ENCODE measurements at places on chromosomes 6 and 20.

DNA sequence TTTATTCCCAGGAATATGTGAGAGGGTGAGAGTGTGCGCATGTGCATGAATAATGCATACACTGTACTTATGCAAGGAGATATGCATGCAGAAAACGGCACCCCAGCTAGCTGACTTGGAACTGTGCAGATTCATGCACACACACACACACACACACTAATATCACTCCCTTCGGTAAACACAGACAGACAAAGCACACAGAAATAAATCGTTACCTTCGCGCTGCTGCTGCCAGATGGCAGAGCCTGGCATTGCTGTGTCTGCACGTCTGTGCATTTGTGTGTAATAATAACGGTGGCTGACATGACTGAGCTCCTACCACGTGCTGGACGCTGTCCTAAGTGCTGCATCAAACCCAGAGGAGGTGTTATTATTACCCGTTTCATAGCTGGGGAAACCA is 36.8 kb downstream of the PREX1 start:
- no peak overlapping the region for H3K27ac ChIP-seq
- H3K27me3 ChIP-seq, result no peaks in the 10 kb centered on the region
- no peak overlapping the region for H3K4me3 ChIP-seq
- DNase-seq, result peak; percentile 21
- peaks cover 5% of the 10 kb centered on the region for H3K4me1 ChIP-seq

GRCh38 chr6:25239059-25239458 is 40.1 kb upstream of the CARMIL1 start:
- no peak overlapping the region for H3K4me3 ChIP-seq
- DNase-seq, result no peak
- H3K27ac ChIP-seq, result no peak overlapping the region
- H3K4me1 ChIP-seq, result no peaks in the 10 kb centered on the region
- no peaks in the 10 kb centered on the region for H3K36me3 ChIP-seq
- H3K27me3 ChIP-seq, result peaks cover 6% of the 10 kb centered on the region

GRCh38 chr6:128111096-128111495 is 210.2 kb upstream of the THEMIS start:
- no peaks in the 10 kb centered on the region for H3K27me3 ChIP-seq
- H3K4me1 ChIP-seq, result peaks cover 28% of the 10 kb centered on the region
- H3K4me3 ChIP-seq, result no peak overlapping the region

DNA sequence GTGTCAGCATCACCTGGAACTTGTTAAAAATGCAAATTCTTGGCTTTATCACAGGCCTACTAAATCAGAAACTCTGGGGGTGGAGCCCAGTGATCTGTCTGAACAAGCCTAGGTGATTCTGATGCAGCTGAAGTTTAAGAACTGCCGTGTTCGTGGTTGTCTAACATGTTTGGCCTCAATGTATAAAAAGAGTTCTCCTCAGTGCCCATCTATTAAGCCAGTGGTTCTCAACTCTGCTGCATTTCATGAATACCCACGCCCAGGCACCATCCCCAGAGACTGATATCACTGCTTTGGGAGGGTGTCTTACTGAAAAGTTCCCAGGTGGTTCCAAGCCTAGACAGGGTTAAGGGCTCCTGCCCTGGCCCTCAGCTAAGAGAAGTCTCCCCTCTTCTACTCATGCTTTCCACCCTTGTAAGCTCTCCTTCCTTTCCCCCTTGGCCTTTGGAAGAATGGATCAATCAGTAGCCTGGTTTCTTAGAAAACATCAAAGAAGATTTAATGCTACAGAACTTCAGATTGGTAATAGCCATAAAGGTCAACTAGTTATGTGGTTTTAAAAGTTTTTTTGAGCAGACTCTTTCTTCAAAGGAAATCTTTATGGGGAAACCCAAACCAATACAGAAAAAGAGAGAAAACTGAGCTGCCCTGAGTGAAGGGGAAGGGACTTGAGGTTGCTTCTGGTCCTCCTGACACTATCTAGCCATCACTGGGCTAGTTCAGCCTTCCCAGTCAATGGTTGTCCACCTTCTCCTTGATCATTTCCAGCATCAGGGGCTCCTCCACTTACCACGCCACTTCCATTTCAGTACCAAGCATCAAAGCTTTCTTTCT is 38.9 kb upstream of the TNFAIP3 start:
- no peaks in the 10 kb centered on the region for H3K36me3 ChIP-seq
- no peaks in the 10 kb centered on the region for H3K27me3 ChIP-seq
- no peak overlapping the region for H3K4me3 ChIP-seq
- no peak for DNase-seq

- no peak overlapping the region for H3K4me3 ChIP-seq
- H3K4me1 ChIP-seq, result peaks cover 5% of the 10 kb centered on the region
- peak; percentile 47 for DNase-seq
- H3K27me3 ChIP-seq, result no peaks in the 10 kb centered on the region
- no peak overlapping the region for H3K27ac ChIP-seq
Measured at GRCh38 chr6:108983151-108983550, 111.5 kb downstream of the SESN1 start.

GRCh38 chr20:6157345-6157744 is 34.5 kb upstream of the FERMT1 start:
- H3K27me3 ChIP-seq, result no peaks in the 10 kb centered on the region
- no peak overlapping the region for H3K27ac ChIP-seq
- no peak for DNase-seq
- no peak overlapping the region for H3K4me3 ChIP-seq
- no peaks in the 10 kb centered on the region for H3K36me3 ChIP-seq
- peaks cover 8% of the 10 kb centered on the region for H3K4me1 ChIP-seq

- H3K27ac ChIP-seq, result no peak overlapping the region
- no peaks in the 10 kb centered on the region for H3K36me3 ChIP-seq
- H3K4me1 ChIP-seq, result no peaks in the 10 kb centered on the region
- no peak for DNase-seq
- H3K27me3 ChIP-seq, result no peaks in the 10 kb centered on the region
- H3K4me3 ChIP-seq, result no peak overlapping the region
Measured at GRCh38 chr20:59657459-59658046, 53.2 kb downstream of the PHACTR3 start.

GRCh38 chr6:33017694-33018353 is 8.4 kb upstream of the HLA-DOA start:
- no peak overlapping the region for H3K27ac ChIP-seq
- no peaks in the 10 kb centered on the region for H3K27me3 ChIP-seq
- no peaks in the 10 kb centered on the region for H3K4me1 ChIP-seq
- no peaks in the 10 kb centered on the region for H3K36me3 ChIP-seq
- H3K4me3 ChIP-seq, result no peak overlapping the region

DNA sequence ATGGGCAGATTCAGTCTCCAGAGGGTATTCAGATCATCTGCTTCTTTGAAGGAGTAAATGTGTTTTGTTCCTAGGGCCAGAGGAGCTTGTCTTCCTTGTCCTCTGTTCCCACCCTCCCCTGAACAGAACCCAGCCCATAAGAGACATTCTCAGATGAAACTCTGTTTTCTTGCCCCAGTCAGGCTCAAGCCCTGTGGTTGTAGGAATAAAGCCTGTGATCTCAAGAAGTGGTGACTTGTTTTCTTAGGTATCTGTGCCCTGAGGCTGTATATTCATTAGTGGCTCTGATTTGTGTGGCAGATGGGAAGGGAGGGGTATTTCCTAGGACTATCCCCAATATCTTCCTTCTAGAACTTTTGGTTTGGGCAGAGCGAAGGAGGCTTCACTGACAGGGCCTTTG is 27.9 kb downstream of the GSS start:
- H3K27me3 ChIP-seq, result no peaks in the 10 kb centered on the region
- no peak overlapping the region for H3K4me3 ChIP-seq
- no peak overlapping the region for H3K27ac ChIP-seq

DNA sequence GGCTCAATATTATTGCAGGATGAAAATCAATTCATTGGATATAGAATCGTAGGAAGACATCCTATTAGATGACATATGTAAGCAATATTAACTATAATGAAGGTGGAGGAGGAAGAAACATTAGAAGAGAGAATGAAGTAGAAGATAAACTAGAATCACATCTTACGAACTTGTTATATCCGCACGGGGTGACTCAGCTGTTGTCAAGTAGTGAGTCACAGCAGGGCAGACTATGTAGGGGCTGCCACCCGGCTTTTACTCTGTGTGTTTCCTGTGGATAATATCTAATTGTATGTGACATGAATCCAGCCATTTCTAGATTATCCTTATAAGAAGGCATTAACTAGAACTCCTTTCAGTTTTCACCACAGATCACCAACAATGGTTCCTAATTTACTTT is 520.2 kb downstream of the DOK5 start:
- H3K36me3 ChIP-seq, result no peaks in the 10 kb centered on the region
- H3K4me3 ChIP-seq, result no peak overlapping the region
- no peak overlapping the region for H3K27ac ChIP-seq
- no peaks in the 10 kb centered on the region for H3K27me3 ChIP-seq
- H3K4me1 ChIP-seq, result no peaks in the 10 kb centered on the region
- DNase-seq, result no peak

GRCh38 chr6:133392641-133393040 is 151.5 kb downstream of the EYA4 start:
- H3K4me1 ChIP-seq, result no peaks in the 10 kb centered on the region
- no peaks in the 10 kb centered on the region for H3K36me3 ChIP-seq
- H3K4me3 ChIP-seq, result no peak overlapping the region
- H3K27ac ChIP-seq, result no peak overlapping the region
- no peak for DNase-seq
- no peaks in the 10 kb centered on the region for H3K27me3 ChIP-seq

GRCh38 chr6:36357872-36358225 is 21.2 kb upstream of the BNIP5 start:
- H3K27ac ChIP-seq, result no peak overlapping the region
- H3K4me1 ChIP-seq, result peaks cover 8% of the 10 kb centered on the region
- H3K4me3 ChIP-seq, result no peak overlapping the region
- H3K36me3 ChIP-seq, result no peaks in the 10 kb centered on the region
- H3K27me3 ChIP-seq, result no peaks in the 10 kb centered on the region

GRCh38 chr6:40582892-40583291 is 4.3 kb downstream of the LRFN2 start:
- H3K4me1 ChIP-seq, result no peaks in the 10 kb centered on the region
- H3K36me3 ChIP-seq, result no peaks in the 10 kb centered on the region
- DNase-seq, result no peak
- no peak overlapping the region for H3K27ac ChIP-seq
- no peak overlapping the region for H3K4me3 ChIP-seq

- no peaks in the 10 kb centered on the region for H3K4me1 ChIP-seq
- no peak for DNase-seq
- H3K27ac ChIP-seq, result no peak overlapping the region
- H3K27me3 ChIP-seq, result no peaks in the 10 kb centered on the region
Measured at GRCh38 chr6:131443014-131443413, 130.0 kb upstream of the ARG1 start.

DNA sequence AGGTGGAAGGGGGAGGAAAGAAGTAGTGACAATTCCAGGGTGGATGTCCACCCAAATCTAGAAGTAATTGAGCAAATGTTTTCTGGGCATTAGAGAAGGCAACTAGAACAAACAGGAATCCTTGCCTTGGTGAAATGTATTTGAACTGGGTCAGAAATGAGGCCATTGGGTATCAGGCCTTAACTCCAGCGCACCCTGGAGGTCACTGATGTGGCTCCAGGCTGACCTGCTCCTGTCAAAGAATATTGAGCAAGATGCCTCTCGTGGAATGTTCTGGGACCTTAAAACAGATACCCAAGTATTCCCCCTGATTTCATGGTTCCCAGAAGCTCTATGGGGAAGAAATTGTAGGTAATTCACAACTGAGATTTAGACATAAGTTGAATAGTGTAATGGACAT is 6.9 kb downstream of the HLA-DPB1 start:
- no peak overlapping the region for H3K4me3 ChIP-seq
- no peak overlapping the region for H3K27ac ChIP-seq
- H3K36me3 ChIP-seq, result no peaks in the 10 kb centered on the region
- peak; percentile 71 for DNase-seq
- H3K27me3 ChIP-seq, result no peaks in the 10 kb centered on the region

DNA sequence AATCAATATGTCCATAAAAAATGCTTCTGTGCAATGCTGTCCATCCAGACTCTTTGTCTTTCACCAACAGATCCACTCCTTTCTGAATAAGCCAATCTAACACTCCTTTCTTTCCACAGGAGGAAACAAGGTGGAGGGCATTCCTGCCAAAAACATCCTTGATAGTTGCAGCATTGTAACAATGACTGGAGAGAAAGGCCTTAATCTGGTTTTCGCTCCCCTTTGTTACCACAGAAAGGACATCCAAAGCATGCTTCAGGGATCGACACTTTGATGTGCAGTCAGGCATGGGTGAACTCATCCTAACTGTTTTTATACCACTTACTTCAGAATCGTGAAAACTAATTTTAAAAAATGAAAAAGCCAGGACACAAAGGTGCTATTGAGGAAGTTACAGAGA is 7.4 kb downstream of the IBTK start:
- H3K27me3 ChIP-seq, result no peaks in the 10 kb centered on the region
- no peak overlapping the region for H3K4me3 ChIP-seq
- DNase-seq, result no peak

DNA sequence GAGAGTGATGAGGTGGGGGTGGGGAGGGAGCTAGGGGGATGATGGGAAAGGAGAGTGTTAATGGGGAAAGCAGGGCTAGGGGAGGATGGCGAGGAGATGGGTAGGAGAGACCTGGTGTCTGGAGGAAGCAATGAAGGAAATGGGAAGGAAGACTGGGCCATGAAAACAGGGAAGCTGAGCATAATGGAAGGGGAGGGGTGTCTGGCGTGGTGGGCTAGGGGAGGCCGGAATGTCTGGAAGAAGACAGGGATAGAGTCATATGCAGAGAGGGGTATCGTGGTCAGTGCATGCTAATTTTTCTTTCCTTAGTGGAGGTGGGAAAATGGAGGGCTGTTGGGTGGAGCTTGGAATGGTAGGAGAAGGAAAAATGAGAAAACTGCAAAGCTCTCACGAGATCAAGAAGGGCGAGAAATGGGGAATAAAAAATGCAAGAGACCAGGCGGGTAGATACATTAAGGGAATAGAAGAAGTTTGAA is 423 bp downstream of the KLHDC3 start:
- DNase-seq, result peak; percentile 21
- peak overlapping the region; percentile 96 for H3K27ac ChIP-seq
- peak overlapping the region; percentile 69 for H3K4me3 ChIP-seq

DNA sequence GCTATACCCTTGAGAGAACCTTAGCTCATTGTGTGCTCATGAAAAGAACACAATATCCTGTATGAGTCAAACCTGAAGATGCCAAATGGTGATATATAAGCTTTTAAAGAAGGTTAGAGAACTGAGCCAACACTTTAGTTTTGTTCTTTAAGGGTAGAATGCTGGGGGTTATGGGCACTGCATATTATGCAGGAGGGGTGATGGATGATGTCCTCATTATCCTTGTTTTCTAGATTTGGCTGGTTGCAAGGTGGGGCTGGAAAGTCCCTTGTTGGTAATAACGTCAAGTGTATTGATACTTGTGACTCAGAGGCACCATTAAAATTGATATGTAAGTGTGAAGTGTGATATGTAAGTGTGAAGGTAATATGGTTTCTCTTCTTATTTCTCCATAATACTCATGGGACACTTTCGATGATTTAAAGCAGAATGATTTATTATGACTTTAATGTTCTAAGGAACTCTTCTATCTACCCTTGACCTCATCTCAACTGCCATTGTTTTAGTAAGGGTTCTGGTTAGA is 113.7 kb upstream of the DTNBP1 start:
- no peaks in the 10 kb centered on the region for H3K4me1 ChIP-seq
- no peak overlapping the region for H3K4me3 ChIP-seq
- DNase-seq, result no peak
- no peak overlapping the region for H3K27ac ChIP-seq
